Stimulated activated CD4-positive, alpha-beta T cell treated with anti-CD3 and anti-CD28 coated beads, Interleukin-15, amount 100 ng/mL, for 1 hour (primary cell): ENCODE measurements at places on chromosomes 7 and 10.

DNA sequence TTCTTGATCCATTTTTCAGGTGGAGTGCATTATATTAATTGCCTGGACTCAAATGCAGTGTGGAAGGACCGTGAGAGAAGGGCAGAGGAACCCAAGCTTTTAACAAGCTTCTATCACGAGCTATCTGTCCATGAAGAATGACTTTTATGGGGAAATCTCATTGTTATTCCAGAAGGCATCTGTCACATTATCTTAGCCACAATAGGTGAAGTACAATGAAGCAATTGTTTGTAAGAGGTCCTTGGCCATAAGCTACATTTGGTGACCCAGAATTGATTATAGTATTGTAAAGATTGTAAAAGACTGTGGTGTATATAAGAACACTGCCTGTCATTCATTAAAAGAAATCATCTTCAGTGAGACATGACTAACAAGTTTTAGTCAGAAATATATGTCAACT is 58.6 kb upstream of the RELN start:
- DNase-seq: no peak

- no peak for DNase-seq
Measured at GRCh38 chr7:104241538-104242209, 33.9 kb upstream of the ORC5 start.

DNA sequence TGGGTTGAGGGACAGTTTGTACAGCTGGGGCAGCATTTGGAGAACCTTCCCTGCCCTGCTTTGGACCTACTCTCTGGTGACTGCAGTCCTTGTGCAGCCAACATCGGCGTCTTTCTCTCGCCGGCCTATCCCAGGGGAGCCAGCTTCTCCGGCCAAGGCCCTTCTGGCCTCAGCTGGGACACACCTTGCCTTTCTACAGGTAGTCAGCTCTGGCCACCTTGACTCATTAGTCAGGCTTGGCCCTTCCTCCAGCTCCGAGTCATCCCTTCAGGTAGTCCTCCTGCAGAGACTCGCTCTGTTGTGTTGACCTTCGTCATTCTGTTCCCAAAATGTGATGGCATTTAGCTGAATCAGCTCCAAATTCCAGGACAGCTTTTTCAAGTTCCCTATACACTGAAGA is 145.0 kb upstream of the CHST15 start:
- DNase-seq: no peak

DNA sequence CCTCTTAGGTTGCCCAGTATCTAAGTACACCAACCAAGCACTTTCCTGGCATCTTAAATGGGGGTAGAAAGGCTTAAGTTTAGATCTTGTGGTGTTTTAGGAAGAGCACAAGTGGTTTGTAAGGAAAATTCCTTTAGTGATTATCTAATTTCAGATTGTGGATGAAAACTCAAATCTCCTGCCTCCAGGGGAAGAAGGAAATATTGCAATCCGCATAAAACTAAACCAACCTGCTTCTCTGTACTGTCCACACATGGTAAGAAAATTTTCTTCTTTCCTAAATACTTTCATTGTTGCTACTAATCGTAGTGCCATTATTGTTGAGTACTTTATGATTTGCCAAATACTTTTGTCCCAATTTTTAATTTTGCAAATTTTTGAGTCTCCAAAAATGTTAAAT is 31.1 kb downstream of the ACSM6 start:
- no peak for DNase-seq

- DNase-seq: no peak
Measured at GRCh38 chr7:14924398-14924797, 21.8 kb upstream of the DGKB start.

DNA sequence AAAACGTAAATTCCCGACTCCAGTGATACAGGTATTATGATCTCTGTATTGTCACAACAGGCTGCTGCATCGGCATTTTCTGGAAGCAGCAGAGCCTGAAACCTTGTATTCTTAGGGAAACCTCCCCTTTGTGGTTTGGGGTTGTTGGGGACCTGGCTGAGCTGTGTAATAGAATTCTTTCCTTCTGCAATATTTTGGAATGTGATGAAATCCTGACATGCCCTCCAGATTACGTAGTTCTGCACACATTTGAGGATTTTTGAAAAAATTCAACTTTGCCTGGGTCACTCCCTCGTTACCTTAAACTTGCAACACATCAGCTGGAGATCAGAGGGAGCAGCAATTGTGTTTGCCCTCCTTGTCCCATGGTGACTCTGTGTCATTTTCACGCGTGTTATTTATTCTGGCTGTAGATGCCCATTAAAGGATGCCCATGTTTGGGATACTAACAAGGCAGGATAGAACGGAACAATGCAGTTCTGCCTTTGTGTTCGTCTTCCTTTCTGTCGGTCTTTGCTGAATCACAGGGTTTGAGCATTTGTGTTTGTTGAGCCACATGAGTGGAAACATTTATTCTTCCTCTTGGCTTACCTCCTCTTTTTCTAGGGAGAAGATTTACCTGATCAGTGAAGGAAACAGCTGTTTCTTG is 181.7 kb downstream of the TCF7L2 start:
- no peak for DNase-seq

- no peak for DNase-seq
Measured at GRCh38 chr7:120218712-120219111, 54.3 kb upstream of the KCND2 start.
